ENCODE measurements at places on chromosomes 5 and 9. TPM values are rescaled to one million over a fixed set of nuclear protein-coding genes. Genes with fewer than 3 reads are reported as not detected.

GRCh38 chr9:19630760-19631159 lies 158.1 kb downstream of the SLC24A2 start:
- no peak for DNase-seq

DNA sequence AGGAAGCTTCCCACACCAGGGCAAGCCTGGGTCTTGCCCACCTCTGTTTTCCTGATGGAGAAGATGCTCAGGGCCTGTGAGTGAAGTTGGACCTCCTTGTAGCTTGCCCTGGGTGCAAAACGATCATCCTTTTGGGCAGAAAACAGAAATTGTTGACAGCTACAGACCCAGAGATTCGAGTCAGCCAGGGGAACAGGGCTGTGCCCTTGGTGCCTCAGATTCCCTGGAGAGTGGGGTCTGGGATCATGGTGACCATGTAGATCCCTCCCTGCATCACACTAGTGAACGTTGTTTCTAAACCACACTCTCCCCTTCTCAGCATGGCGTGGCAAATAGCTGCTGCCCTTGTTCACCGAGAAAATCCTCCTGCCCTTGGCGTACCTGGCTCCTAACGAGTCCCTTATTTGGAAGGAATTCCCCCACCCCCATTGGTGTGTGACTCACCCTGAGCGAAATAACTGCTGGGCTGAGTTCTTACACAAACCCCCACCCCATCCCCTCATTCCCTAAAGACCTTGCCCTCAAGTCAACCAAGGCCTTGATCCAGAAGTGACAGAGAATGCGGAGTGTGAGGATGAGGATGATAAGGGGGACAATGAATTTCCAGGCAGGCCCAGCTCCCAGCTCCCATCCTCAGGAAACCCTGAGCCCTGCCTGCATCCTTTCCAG lies 1.1 kb upstream of the DCANP1 start:
- DNase-seq = no peak

GRCh38 chr9:127178686-127179632 lies 56.5 kb upstream of the ANGPTL2 start:
- no peak for DNase-seq

The KLF4 gene
- total RNA-seq = 3.3 TPM

DNA sequence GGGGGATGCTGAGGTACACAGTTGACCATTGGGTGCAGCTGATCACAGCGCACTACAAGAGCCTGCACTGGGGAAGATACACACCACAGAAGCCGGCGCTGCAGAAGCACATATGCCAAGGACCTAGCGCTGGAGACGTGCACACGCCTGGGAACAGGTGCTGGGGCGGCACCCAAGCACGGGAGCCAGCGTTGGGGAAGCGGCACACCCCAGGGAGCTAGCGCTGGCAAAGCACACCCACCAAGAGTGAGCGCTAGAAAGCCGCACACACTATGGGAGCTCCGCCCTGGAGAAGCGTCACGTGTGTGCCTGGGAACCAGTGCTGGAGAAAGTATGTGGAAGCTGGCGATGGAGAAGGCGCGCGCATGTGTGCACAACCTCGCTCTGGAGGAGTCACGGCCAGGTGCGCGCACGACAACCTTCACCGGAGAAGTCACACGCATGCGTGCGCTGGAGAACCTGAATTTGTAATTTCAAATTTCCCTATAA lies 4.5 kb downstream of the FANCC start:
- DNase-seq = no peak

The RNF183 gene
- total RNA-seq = not detected

The QRFP gene
- total RNA-seq = not detected

- no peak for DNase-seq
These were observed 167.7 kb downstream of the TARS1 start for GRCh38 chr5:33608344-33609041.

The SPINK13 gene
- not detected for total RNA-seq

- DNase-seq = no peak
These were observed 123.0 kb downstream of the MAN2A1 start for GRCh38 chr5:109812698-109813097.

GRCh38 chr5:133253671-133254070 lies 201.9 kb downstream of the HSPA4 start:
- DNase-seq = no peak

The SMIM3 gene
- total RNA-seq = 39.9 TPM

DNA sequence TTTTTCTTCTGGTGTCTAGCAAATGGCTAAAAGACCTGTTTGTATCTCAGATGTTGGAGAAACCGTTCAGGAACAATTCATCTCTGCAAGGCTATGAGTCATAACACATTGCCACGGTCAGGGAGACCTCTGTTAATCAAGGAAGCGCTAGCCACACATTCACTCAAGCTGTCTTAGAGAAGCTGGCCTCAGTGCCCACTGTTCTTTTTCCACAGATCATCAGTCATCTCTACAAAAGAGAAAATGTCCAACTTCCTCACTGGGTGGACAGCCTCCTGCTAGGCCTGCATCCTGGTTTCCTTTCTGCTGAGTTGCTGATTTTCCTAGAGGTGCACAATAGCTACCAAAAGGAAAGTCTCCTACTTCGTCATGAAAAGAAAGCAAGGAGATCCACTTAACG lies 360.5 kb downstream of the BNC2 start:
- DNase-seq = peak; percentile 41

DNA sequence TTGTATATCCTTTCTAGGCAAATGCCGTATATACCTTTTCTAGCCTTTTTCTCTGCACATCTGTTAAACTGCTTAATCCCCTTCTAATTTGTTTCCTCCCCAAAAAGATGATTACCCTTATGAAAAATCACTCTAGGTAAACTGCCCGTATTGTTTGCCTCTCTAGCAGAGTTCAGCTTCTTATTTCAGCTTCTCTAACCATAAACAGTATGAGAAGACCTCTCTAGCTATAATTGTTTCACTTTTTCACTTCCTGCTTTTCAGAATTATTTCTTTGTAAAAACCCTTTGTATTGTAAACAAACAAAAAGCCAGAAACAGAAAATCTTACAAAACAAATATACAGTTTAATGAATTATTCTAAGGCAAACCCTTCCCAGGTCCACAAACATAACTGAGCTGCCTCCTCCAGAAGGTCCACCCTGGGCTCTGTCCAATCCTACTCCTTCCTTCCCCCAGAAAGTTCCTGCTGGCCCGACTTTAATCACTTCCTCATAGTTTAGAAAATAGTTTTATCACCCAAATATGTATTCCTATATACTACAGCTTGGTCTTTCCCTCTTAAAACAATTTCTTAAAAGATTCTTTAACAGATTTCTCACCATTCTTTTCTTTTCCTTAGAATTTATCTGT lies 158.1 kb downstream of the FGF1 start:
- no peak for DNase-seq

- no peak for DNase-seq
These were observed 59.3 kb downstream of the TRIO start for GRCh38 chr5:14202462-14202861.

The ABO gene
- total RNA-seq = not detected

DNA sequence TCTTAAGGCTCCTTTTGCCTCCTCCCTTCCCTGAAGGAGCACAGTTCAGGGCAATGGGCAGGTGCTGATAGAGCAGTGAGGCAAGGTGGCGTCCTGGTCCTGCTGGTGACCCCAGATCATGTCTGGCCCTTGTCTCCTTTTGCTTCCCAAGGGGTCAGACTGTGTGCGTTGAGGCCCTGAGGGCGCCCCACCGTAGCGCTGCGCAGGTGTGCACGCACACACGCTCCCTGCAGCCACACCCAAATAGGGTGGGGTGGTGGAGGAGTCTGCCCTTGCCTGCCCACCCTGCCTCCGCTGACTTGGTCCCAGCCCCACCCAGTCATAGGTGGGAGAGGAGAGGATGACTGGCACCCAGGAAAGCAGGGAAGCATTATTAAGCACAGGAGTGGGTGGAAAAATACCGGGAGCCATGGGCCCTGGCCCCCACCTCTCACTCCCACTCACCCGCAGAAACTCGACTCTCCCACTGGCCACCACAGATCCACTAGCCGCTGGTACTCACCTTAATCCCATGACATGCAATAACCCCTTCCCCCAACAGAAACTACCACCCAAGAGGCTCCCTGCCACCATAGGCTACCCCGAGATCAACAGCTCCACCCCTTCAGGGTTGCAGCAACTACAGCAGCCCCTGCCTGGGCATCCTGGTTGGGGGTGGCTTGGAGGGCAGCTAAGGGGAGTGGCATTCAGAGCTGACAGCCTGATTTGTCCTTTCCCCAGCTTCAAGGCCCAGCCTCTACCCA lies 16.7 kb downstream of the PDLIM4 start:
- DNase-seq = no peak

The CARD19 gene
- total RNA-seq = 40.3 TPM

The RNF224 gene
- not detected for total RNA-seq

- DNase-seq = no peak
These were observed 84.4 kb downstream of the HTR4 start for GRCh38 chr5:148569948-148570347.

- DNase-seq = no peak
These were observed 84.1 kb downstream of the ACTBL2 start for GRCh38 chr5:57398413-57399093.

GRCh38 chr5:115470921-115471320 lies 73.7 kb downstream of the FEM1C start:
- no peak for DNase-seq

The NUTM2F gene
- total RNA-seq = not detected

The FOXD4L3 gene
- total RNA-seq = not detected

DNA sequence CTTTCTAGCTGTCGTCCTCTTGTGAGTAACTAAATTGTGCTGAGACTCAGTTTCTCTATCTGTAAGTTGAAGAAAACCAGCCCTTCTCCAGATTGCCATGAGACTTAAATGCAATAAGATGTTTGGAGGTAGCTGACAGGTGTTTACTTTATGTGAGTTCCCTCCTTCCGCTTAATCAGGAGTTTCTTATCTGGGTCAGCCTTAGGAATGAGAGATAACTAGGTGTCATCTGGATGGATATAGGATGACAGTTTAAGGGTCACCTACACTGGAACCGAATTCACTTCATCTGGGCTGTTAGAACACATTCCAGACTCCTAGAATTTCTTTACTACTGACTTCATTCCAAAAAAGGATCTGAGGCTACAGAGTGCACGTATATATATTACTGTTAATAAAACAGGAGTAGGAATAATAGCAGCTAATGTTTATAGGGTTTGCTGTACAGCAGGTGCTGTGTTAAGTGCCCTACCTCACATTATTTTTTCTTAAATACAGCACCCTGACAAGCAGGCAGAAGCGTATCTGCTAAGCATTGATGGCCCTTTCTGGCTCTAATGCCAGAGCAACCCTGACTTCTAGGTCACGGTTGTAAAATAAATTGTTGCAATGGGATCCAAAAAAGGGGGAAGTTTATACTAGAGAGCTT lies 30.0 kb upstream of the CPEB4 start:
- DNase-seq = no peak

DNA sequence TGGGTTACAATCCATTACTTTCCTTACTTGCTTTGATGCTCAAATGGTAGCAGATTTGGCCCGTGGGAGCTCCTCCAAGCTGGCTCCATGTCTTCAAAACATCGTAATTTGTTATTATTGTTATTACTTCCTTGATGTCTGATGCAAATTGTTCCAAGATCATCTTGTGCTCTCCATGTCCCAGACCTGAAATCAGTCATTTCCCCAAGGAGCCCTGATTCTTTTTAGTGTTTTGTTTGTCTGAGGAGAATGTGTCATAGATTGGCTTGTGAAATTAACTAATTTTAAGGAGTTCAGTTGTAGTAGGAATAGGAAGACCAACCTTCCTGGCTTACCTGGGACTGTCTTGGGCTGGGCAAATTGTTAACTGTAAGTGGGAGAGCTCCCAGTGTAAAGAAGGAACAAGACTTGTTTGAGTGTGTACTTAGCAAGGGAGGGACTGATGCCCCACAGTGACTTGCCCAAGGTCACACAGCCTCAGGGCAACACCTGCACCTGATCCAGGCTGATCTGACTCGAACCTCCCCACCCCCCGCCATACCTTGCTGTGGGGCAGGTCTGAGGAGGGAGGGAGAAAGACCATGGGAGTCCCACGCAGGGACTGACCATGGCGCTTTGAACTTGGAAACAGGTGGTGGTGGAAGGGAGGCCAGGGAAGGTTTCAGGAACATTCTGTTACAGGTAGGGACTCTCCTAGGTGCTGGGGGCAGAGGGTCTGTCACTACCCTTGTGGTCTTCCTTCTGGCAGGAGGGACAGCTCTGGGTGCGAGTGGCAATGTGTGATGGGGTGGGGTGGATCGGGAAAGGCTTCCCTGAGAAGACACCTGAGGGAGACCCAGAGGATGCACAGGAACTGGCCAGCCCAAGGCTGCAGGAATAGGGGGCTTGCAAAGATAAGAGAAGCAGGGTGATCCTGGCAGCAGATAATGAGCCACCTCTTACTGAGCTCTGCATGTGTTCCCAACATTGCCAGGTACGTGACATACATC lies 2.7 kb upstream of the BICD2 start:
- DNase-seq = no peak

GRCh38 chr5:5751498-5751897 lies 329.0 kb downstream of the ICE1 start:
- DNase-seq = no peak

The PIK3R1 gene
- total RNA-seq = 25.1 TPM

DNA sequence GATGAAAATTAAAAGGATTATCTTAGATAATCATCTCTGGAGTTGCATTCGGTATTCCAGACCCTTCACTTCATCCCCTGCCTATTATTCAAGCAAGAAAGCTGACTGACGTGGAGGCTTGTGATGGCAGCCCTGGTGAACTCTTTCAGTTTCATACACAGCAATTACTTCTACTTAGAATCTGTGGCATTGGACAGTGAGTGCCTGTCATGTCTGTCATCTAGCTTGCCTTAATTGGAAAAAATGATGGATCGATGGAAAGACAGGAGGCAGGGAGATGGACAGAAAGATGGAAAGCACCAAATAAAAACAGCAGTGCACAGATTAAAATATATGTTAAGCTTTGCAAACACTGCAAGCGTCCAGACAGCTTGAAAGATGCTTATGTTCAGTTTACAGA lies 1371.0 kb upstream of the CDH6 start:
- DNase-seq = no peak

The DROSHA gene
- 74.2 TPM for total RNA-seq

DNA sequence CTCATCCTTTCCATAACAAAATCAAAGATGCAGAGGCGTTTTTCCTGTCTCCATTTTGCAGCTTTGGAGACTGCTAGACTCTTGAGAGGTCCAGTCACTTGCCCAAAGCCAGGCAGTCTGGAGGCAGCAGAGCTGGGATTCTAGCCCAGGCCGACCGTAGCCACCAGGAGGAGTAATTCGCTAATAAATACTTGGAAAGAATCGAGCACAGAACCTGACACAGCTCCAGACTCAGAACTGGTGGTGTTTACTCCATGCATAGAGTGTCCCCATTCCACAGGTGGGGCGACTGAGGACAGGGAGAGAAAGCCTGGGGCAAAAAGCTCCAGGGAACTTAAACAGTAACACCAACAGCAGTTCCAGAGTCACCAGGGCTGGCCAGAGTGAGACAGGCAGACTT lies 10.7 kb upstream of the CERCAM start:
- DNase-seq = peak; percentile 39

GRCh38 chr9:82404881-82405280 lies 416.3 kb downstream of the SPATA31D1 start:
- DNase-seq = no peak

The SLC4A9 gene
- not detected for total RNA-seq

The CAMK2A gene
- total RNA-seq = 0.42 TPM

GRCh38 chr5:111511174-111511830 lies 1.0 kb downstream of the STARD4 start:
- DNase-seq = peak; percentile 17

All from HFFc6 (cell line).